ENCODE measurements at places on chromosomes 11 and 22. TPM values are rescaled to one million over a fixed set of nuclear protein-coding genes. Genes with fewer than 3 reads are reported as not detected.

The SCT gene
- total RNA-seq, result not detected

The MOV10L1 gene
- 0.73 TPM for total RNA-seq

The GSTT2 gene
- total RNA-seq, result not detected

The TPH1 gene
- 0.43 TPM for total RNA-seq

The LRRC74B gene
- total RNA-seq, result not detected

DNA sequence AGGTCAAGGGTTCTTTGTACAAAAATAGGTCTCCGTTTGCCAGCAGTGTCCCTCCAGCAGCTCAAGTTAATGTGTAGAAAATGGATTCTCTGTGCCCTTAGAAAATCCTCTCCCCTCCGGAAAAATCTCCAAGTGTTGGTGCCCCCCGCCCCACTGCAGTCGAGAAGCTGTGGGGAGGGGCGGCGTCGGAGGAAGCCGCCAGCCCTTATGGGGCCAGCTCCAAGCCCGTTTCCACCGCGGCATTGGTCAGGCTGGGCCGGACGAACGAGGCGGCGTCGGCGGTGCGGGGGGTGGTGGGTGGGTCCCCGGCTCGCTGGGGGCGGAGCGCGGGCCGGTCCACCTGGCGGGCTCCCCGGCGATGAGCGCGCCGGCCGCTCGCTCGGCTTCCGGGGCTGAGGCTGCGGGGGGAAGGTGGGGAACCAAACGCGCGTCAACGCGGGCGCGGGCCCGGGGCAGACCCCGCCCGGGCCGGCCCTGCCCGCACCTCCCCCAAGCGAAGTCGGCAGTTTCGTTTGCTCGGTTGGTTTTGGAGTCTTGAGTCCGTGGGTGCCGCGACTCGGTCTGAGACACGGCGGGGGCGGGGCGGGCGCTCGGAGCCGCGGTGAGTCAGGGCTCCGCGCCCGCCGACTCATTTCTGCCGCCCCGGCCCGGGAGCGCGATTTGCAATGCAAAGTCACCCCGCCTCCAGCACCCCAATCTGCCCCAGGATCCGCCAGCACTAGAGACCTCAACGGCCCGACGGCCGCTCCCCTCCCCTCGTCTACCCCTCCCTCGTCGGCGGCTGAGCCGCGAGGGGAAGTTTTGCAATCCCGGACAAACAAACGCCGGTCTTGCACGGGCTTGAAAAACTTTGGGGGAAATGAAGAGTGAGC lies 1.4 kb downstream of the ASCL2 start:
- no peak overlapping the region for H3K27ac ChIP-seq
- DNase-seq, result peak; percentile 76

DNA sequence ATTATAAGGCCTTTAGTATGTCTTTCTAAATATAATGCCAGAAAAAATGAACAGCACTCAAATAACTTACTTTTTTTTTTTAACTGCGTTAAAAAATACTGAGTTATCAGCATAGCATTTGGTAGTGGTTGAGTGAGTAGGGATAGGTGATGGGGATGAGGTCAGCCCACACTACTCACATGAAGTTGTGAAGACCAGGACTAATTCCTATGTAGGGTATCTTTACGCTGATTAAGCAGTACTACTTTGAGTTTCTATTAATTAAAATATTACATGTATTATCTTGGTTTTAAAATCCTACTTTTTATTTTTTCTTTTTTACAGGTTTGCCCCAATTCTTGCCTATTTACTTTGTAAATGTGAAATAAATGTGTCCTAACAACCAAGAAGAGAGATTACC lies 13.5 kb downstream of the PHF21A start:
- no peaks in the 10 kb centered on the region for H3K27me3 ChIP-seq
- H3K4me3 ChIP-seq, result no peak overlapping the region
- H3K36me3 ChIP-seq, result no peaks in the 10 kb centered on the region
- DNase-seq, result no peak
- H3K4me1 ChIP-seq, result peaks cover 22% of the 10 kb centered on the region
- H3K27ac ChIP-seq, result no peak overlapping the region

DNA sequence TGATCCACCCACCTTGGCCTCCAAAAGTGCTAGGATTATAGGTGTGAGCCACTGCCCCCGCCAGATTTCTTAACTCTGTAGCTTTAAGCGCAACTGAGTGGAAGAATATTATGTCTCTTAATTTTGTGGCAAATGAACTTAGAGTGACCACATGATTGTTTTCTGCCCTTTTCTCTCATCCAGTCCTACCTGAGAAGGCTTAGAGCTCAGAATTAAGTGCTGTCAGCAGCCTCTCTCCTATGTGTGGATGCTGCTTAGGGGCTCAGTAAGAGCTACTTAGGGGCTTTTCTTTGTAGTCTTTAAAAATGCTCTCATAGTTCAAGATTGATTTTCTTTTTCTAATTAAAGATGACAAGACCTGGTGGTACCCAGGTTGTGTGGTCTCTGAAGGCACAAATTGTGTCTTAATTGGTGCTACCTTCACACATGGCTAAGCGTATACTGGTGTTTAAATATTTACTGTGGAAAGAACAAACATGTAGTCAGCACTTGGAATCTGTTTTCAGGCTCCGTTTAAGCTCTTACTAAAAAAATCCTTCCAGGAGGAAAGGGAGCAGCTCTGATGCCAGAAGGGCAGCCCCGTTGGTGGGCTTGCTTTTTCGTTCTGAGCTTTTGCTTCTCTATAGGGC lies 59.3 kb downstream of the DEPDC5 start:
- no peak overlapping the region for H3K27ac ChIP-seq
- H3K27me3 ChIP-seq, result no peaks in the 10 kb centered on the region
- no peak overlapping the region for H3K4me3 ChIP-seq
- DNase-seq, result no peak

GRCh38 chr11:111983187-111983986 lies 41.8 kb upstream of the DLAT start:
- H3K27ac ChIP-seq, result peak overlapping the region; percentile 97
- peaks cover 33% of the 10 kb centered on the region for H3K4me1 ChIP-seq
- no peaks in the 10 kb centered on the region for H3K36me3 ChIP-seq
- no peaks in the 10 kb centered on the region for H3K27me3 ChIP-seq

DNA sequence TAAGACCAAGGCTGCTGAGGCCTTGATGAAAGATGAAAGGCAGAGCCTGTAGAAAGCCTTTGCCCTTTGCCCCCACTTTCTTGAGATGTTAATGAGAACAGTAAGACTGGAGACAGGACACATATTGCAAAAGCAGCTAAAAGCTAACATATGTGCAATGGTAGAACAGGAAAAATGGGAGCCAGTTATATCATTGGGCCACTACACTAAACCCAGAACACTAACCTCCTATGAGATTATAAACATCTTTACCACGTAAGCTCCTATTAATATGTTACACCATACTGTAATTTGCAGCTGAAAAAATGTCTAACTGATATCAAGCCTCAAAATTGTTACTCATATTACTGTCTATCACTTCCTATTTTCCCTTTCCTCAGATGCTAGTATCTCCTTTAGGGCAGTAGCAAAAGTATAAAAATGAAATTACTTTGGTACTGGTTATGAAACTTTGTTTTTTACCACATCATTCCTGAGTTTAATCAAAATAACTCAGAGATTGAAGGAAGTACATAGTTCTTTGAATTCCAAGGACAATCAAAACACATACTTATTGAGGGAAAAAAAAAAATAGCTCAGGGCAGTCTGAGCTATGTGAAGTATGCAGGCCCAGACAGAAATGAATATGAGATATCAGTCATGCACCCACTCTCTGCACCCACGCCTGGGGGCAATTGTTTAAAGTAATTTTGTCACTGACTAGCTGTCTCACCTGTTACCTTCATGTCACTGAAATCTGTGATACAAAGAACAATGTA lies 9.1 kb downstream of the HPS5 start:
- H3K36me3 ChIP-seq, result peaks cover 31% of the 10 kb centered on the region
- H3K4me3 ChIP-seq, result no peak overlapping the region
- no peak overlapping the region for H3K27ac ChIP-seq
- H3K27me3 ChIP-seq, result no peaks in the 10 kb centered on the region

DNA sequence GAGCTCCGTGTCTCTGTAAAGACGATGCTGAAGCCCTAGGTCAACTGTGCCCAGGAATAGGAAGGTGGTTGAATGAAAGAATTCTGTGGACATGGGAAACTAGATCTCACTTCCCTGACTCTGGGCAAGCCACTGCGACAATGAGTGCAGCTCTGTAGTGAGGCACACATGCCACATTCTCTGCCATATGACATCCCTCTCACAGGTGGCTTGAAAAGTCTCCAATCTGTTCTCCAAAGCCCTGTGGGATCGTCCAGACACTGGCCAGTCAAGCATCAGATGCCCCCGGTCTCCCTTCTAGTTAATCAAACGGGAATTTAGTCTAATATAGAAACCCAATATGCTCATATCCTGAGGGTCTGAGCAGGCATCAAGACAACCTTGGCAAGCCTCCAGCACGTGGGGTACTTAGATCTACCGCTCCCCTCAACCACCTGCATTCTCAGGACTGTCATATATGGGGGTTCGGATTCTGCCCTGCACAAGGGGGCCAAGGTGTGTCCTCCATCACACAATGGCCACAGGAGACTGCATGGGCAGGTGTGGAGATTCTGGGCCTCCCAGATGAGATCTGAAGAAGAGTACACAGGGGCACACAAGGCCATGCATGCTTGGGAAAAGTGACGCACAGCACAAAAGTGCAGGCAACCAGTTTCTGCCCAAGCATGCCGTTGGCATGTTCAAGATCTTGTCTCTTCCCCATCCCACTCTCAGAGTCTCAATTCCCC lies 11.9 kb downstream of the DKK3 start:
- no peak overlapping the region for H3K27ac ChIP-seq
- no peaks in the 10 kb centered on the region for H3K4me1 ChIP-seq
- H3K27me3 ChIP-seq, result no peaks in the 10 kb centered on the region
- peaks cover 4% of the 10 kb centered on the region for H3K36me3 ChIP-seq
- no peak for DNase-seq

- no peak overlapping the region for H3K27ac ChIP-seq
- H3K4me1 ChIP-seq, result no peaks in the 10 kb centered on the region
- H3K36me3 ChIP-seq, result no peaks in the 10 kb centered on the region
- no peak overlapping the region for H3K4me3 ChIP-seq
Observed at GRCh38 chr11:15815246-15816195, 540.8 kb downstream of the SOX6 start.

DNA sequence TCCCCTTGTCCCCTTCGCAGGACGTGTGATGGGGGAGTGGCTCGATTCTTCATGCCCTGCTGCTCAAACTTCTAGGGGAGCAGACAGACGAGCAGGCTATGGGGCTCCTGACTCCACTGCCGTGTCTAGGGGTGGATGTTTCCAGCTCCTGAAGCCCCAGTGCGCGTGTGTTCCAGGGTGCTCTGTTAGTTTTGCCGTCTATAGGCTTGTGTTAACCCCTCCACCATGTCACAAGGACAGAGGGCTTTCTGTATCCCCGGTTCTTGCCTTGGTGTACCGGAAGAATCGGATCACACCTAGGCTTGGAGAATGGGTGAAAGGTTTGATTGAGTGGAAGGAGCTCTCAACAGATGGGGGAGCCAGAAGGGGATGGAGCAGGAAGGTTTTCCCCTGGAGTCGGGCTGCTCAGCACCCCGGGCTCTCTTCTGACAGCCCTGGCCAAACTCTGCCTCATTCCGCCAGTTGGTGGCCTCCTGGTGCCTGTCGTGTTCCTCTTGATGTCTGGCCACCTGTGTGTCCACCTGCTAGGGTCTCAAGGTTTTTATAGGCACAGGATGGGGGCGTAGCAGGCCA lies 810.7 kb downstream of the BRD1 start:
- no peak overlapping the region for H3K4me3 ChIP-seq
- peak; percentile 0 for DNase-seq
- H3K4me1 ChIP-seq, result no peaks in the 10 kb centered on the region
- H3K36me3 ChIP-seq, result peaks cover 4% of the 10 kb centered on the region
- H3K27me3 ChIP-seq, result no peaks in the 10 kb centered on the region

GRCh38 chr11:128462922-128463321 lies 124.4 kb downstream of the ETS1 start:
- DNase-seq, result no peak
- peaks cover 9% of the 10 kb centered on the region for H3K36me3 ChIP-seq
- no peaks in the 10 kb centered on the region for H3K27me3 ChIP-seq

GRCh38 chr22:20444325-20444724 lies 6.7 kb upstream of the SCARF2 start:
- no peaks in the 10 kb centered on the region for H3K4me1 ChIP-seq
- H3K27ac ChIP-seq, result no peak overlapping the region
- no peak for DNase-seq
- H3K36me3 ChIP-seq, result no peaks in the 10 kb centered on the region
- H3K4me3 ChIP-seq, result no peak overlapping the region

DNA sequence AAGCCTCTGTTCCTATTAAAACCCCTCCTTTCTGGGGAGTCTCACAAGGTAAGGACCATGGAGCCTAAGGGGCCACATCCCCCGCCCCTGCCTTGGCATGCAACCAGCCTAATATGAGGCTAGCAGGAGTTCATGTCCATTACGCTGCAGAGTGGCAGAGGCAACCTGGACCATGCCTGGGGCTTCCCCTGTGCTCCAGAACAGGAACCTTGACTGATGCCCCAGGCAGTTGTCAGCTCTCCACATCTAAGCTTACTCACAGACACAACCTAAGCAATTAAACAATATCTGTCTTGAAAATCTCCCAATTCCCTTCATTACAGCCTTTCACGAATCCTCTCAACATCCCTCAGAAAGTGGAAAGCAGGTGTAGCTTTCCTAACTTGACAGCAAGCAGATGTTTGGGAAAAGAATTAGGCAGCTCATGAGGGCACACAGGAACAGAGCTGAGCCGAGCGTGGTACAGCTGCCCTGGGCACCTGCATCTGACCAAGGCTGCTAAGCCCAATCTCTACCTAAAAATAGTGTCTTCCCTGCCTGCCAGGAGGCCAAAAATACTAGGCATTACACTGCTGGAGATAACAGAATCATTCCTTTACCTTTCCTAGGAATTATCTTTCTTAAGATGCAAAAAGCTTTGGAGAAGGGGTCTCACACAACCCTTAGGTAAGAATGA lies 20.8 kb downstream of the C11orf71 start:
- H3K36me3 ChIP-seq, result no peaks in the 10 kb centered on the region
- H3K4me3 ChIP-seq, result no peak overlapping the region
- peaks cover 13% of the 10 kb centered on the region for H3K4me1 ChIP-seq
- DNase-seq, result no peak
- no peak overlapping the region for H3K27ac ChIP-seq
- no peaks in the 10 kb centered on the region for H3K27me3 ChIP-seq

Data from GM23338 (cell line).